ENCODE measurements at places on chromosomes 11 and 22.

GRCh38 chr11:117761993-117762392 is 35.0 kb downstream of the DSCAML1 start:
- no peak for DNase-seq

DNA sequence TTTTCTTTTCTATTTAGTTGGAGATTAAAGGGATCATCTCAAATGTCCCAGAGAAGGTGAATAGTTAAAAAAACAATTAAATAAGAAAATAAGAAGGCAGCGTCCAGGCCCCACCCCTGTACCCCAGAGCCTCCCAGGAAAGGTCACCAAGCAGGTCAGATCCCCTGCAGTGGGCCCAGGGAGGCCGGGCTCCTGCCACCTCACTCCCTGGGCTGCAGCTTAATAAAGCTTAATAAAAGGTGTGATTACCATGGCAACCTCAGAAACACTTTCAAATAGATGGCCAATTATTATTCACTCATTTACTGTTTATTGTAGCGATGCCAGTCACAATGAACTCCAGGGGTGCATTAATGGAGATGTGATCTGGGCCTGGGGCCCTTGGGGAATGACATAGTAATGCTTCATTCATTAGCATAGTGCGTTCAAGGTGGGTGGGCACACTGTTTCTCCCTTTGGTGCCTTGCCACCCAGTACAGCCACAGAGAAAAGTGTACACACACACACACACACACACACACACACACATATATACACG is 386.2 kb downstream of the CADM1 start:
- DNase-seq = no peak

- DNase-seq = no peak
Measured at GRCh38 chr11:10382518-10382917, 72.5 kb upstream of the AMPD3 start.

GRCh38 chr11:9663699-9664275 is at the start of gene SWAP70:
Gene SWAP70, plus strand, starts transcription at chr11:9664077. Its CDS starts 103 bp downstream, at chr11:9664180.
- peak; percentile 56 for DNase-seq

- no peak for DNase-seq
Measured at GRCh38 chr11:1502954-1503707, 16.6 kb upstream of the MOB2 start.

GRCh38 chr11:107413352-107413751 is 44.3 kb downstream of the CWF19L2 start:
- no peak for DNase-seq

- no peak for DNase-seq
Measured at GRCh38 chr22:22219140-22219996, 25.2 kb upstream of the VPREB1 start.

DNA sequence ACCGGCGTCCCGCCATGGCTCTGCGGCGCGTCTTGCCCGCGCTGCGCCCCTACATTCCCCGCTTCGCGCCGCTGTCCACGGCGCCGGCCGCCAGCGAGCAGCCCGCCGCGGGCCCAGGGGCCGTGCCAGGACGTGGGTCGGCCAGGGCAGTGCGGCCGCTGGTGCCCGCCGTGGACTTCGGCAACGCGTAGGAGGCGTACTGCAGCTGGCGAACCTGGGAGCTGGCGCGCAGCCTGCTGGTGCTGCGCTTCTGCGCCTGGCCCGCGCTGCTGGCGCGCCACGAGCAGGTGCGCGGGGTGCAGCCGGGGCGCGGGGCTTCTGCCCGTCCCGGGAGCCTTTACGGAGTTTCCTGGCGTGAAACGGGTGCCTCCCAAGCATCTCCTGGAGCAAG is 20.1 kb downstream of the DGCR6L start:
- peak; percentile 21 for DNase-seq

- no peak for DNase-seq
Measured at GRCh38 chr22:38282397-38282796, 9.6 kb upstream of the TMEM184B start.

DNA sequence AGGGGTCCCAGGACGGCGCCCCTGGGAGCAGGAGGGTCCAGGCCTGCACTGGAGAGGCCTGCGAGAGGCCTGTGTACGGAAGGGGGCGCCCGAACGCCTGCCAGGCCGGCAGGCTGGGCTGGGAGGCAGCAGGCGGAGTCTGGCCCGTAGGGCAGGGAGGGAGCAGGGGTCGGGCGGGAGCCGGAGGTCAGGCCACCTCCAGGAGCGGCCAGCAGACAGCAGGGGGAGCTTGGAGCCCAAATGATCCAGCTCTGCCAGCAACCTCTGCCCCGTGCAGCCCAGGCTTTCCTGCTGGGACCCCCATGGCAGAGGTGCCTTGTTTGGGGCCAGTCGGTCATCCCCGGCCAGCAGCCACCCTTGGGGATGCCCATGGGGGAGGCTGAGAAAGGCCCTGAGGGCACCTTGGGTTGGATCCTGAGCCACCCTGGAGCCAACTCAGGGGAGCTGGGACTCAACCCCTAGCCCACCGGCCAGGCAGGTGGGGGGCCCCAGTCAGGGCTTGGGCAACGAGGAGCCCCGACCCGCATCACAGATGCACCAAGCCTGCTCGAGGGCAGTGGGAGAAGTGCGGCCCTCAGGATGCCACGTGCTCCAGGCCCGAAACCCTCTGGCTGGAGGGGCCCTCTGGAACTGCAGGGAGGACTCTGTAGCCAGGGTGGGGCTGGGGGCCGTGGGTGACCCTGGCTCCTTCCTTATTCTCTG is 9.6 kb upstream of the SYT8 start:
- DNase-seq = no peak
